Esophagus muscularis mucosa (tissue), 4 donors: ENCODE measurements at places on chromosomes 12 and 14. TPM values are rescaled to one million over a fixed set of nuclear protein-coding genes. Genes with fewer than 3 reads are reported as not detected.

DNA sequence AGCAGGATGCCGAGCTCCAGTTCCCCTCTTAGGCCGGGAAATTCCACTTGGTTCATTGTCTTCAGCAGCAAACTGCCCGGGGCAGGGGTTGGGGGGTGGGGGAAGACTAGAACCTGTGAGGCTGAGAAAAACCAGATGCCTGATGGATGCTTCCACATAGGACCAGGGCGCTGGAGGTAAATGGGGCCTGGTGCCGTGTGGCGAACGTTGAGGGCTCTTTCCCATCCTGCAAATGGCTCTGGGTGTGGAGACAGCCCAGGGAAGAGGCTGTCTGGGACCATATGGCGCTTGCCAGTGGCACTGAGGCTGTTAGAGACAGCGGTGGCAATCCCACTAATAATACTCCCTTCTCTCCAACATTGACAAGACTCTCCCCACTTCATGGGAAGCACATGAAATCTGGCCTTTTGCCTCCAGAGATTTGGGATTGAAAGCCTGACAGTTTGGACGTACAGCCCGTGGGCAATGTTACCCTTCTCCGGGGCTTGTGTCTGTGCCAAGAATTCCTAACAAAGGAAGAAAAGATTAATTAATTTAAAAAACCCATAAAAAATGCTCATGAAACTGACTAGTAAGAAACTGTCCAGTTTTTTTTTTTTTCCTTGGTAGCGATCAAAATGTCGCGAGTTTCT lies 44.5 kb downstream of the MAP1LC3B2 start:
- H3K36me3 ChIP-seq: no peaks in the 10 kb centered on the region
- peaks cover 34% of the 10 kb centered on the region for H3K4me1 ChIP-seq
- no peak overlapping the region for H3K4me3 ChIP-seq
- no peak overlapping the region for H3K27ac ChIP-seq
- DNase-seq: no peak

Gene ADGRD1
- total RNA-seq: 43.0 TPM

Gene SERPINA10
- not detected for total RNA-seq

Gene OASL
- total RNA-seq: 0.26 TPM

Gene SLC38A1
- 191 TPM for total RNA-seq

Gene BMP4
- total RNA-seq: 16.2 TPM
